ENCODE measurements at places on chromosomes 6 and 20.

GRCh38 chr6:14310960-14311359 lies 193.4 kb downstream of the CD83 start:
- no peak overlapping the region for H3K4me3 ChIP-seq
- DNase-seq, result no peak
- H3K36me3 ChIP-seq, result no peaks in the 10 kb centered on the region

GRCh38 chr6:157861184-157861583 lies 38.1 kb downstream of the SNX9 start:
- H3K27ac ChIP-seq, result no peak overlapping the region
- H3K27me3 ChIP-seq, result no peaks in the 10 kb centered on the region
- no peak overlapping the region for H3K4me3 ChIP-seq
- H3K36me3 ChIP-seq, result no peaks in the 10 kb centered on the region
- H3K4me1 ChIP-seq, result peaks cover 43% of the 10 kb centered on the region

- H3K4me1 ChIP-seq, result peaks cover 5% of the 10 kb centered on the region
- H3K27me3 ChIP-seq, result no peaks in the 10 kb centered on the region
- no peak overlapping the region for H3K4me3 ChIP-seq
- H3K36me3 ChIP-seq, result no peaks in the 10 kb centered on the region
These were observed 250.3 kb upstream of the PLN start for GRCh38 chr6:118297821-118298220.

GRCh38 chr6:63685446-63686379 lies 50.1 kb downstream of the PHF3 start:
- no peaks in the 10 kb centered on the region for H3K4me1 ChIP-seq
- peaks cover 20% of the 10 kb centered on the region for H3K36me3 ChIP-seq
- DNase-seq, result no peak
- H3K27ac ChIP-seq, result no peak overlapping the region

- no peaks in the 10 kb centered on the region for H3K36me3 ChIP-seq
- no peaks in the 10 kb centered on the region for H3K4me1 ChIP-seq
- peak; percentile 1 for DNase-seq
- no peaks in the 10 kb centered on the region for H3K27me3 ChIP-seq
These were observed 75.5 kb downstream of the HMGN3 start for GRCh38 chr6:79158856-79159516.

GRCh38 chr6:118663993-118664985 lies 12.9 kb upstream of the CEP85L start:
- peaks cover 26% of the 10 kb centered on the region for H3K4me1 ChIP-seq
- H3K27me3 ChIP-seq, result no peaks in the 10 kb centered on the region
- no peak overlapping the region for H3K27ac ChIP-seq
- peak overlapping the region; percentile 67 for H3K4me3 ChIP-seq

DNA sequence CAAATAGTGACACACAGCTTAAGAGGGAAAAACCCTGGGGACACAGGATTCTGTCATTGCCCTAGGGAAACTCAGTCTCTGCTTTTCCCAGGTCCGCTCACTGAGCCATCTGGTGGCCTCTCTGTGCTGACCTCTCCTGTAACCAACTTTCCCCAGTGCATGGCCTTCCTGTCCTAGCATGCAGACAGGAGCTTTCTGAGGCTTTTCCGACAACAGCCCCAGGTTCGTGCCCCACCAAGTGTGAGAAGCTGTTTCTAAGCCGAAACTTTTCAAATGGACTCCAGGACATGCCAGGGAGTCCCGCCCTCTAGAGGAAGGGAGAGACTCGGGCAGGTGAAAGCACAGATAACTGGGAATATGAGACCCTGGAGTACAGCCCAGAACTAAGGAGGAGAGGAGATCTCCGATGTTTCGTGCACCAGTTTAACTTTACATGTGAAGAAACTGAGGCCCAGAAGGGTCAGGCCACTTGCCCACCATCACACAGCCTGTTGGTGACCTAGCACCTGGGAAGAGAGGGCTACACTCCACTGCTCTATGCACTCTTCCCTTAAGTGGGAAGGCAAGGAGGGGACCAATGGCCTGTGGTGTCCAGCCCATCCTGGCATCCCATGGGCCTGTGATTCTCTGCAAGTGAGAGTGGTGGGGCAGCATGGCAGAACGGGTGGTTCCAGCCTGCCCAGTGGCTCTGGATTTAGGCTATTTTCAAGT lies 46.2 kb downstream of the RPP40 start:
- no peak overlapping the region for H3K27ac ChIP-seq
- peak; percentile 44 for DNase-seq
- H3K27me3 ChIP-seq, result no peaks in the 10 kb centered on the region
- H3K4me3 ChIP-seq, result no peak overlapping the region

- H3K36me3 ChIP-seq, result no peaks in the 10 kb centered on the region
- H3K27ac ChIP-seq, result no peak within 1 kb of the TSS
- H3K27me3 ChIP-seq, result no peaks in the 10 kb centered on the region
- H3K4me1 ChIP-seq, result no peaks in the 10 kb centered on the region
- no peak within 1 kb of the TSS for H3K4me3 ChIP-seq
- no peak for DNase-seq
These were observed at the start of gene DACT2 for GRCh38 chr6:168319279-168320111. Gene DACT2 (minus strand): TSS chr6:168319777. CDS start chr6:168319633, 144 bp downstream.

- H3K27ac ChIP-seq, result no peak overlapping the region
- H3K36me3 ChIP-seq, result no peaks in the 10 kb centered on the region
These were observed 51.9 kb upstream of the MCUR1 start for GRCh38 chr6:13866301-13866700.

- H3K36me3 ChIP-seq, result no peaks in the 10 kb centered on the region
- peaks cover 51% of the 10 kb centered on the region for H3K4me1 ChIP-seq
- H3K4me3 ChIP-seq, result no peak overlapping the region
- no peak for DNase-seq
These were observed 83.1 kb downstream of the MRPL14 start for GRCh38 chr6:44044154-44044539.

GRCh38 chr20:44435630-44436335 lies 39.9 kb upstream of the TTPAL start:
- H3K27me3 ChIP-seq, result peaks cover 19% of the 10 kb centered on the region
- no peaks in the 10 kb centered on the region for H3K36me3 ChIP-seq
- no peak for DNase-seq

GRCh38 chr6:428047-428603 lies 36.6 kb downstream of the IRF4 start:
- H3K27me3 ChIP-seq, result peaks cover 48% of the 10 kb centered on the region
- peaks cover 4% of the 10 kb centered on the region for H3K4me1 ChIP-seq
- no peak for DNase-seq
- no peak overlapping the region for H3K4me3 ChIP-seq

GRCh38 chr6:127641905-127642304 lies 64.9 kb downstream of the C6orf58 start:
- H3K4me1 ChIP-seq, result no peaks in the 10 kb centered on the region
- no peak overlapping the region for H3K27ac ChIP-seq
- H3K36me3 ChIP-seq, result no peaks in the 10 kb centered on the region
- peaks cover 8% of the 10 kb centered on the region for H3K27me3 ChIP-seq
- H3K4me3 ChIP-seq, result no peak overlapping the region

- no peaks in the 10 kb centered on the region for H3K36me3 ChIP-seq
- H3K27me3 ChIP-seq, result no peaks in the 10 kb centered on the region
- peaks cover 23% of the 10 kb centered on the region for H3K4me1 ChIP-seq
- DNase-seq, result no peak
- H3K27ac ChIP-seq, result no peak overlapping the region
These were observed 63.7 kb upstream of the PTPN1 start for GRCh38 chr20:50446351-50447101.

DNA sequence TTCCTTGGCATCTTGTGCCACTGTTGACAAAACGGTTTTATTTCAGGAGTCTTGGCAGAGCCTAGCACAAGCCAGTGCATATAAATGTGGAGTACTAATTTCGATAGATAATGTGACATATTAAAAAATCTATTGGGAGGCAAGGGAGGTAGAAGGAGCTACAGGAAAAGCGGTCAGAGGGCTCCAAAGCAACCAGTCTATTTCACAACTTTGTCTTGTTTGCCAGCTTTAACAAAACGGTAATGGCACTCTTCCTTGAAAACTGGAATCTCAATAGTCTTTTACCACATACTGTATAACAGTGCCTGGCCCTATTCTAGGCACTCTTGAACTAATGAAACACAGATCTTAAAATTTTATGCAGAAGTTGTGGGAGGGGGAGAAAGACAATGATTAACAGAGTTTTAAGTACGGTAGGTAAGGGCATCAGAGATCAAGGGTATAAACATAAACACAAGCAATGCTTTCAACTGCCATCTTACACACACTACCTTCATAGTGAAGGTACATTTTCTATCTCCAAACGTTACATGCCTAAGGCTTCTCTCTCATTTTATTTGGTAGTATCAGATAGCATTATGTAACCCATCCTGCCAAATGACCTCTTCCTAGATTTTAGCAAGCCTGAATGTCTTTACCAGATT lies 33.5 kb upstream of the SYNCRIP start:
- H3K27ac ChIP-seq, result peak overlapping the region; percentile 80
- peak overlapping the region; percentile 81 for H3K4me3 ChIP-seq
- peak; percentile 57 for DNase-seq
- H3K36me3 ChIP-seq, result peaks cover 42% of the 10 kb centered on the region
- no peaks in the 10 kb centered on the region for H3K27me3 ChIP-seq

DNA sequence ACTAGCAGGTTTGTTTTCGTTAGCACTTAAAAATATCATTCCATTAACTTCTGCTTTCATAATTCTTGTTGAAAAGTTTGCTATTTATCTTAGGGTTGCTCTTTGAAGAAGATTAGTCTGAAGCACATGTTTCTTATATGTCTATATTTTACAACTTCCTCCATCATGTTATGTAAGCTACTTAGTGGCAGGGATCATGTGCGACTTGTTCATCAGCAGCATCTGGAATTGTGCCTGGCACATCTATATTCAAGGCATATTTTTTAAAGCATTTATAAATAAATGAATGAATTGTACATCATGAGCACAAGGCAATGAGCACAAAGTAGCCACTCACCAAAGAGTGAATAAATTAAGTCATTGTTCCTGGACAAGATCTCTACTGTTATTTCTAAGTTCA lies 187.2 kb upstream of the COL21A1 start:
- no peak overlapping the region for H3K27ac ChIP-seq
- no peaks in the 10 kb centered on the region for H3K27me3 ChIP-seq
- H3K36me3 ChIP-seq, result no peaks in the 10 kb centered on the region
- H3K4me1 ChIP-seq, result no peaks in the 10 kb centered on the region

DNA sequence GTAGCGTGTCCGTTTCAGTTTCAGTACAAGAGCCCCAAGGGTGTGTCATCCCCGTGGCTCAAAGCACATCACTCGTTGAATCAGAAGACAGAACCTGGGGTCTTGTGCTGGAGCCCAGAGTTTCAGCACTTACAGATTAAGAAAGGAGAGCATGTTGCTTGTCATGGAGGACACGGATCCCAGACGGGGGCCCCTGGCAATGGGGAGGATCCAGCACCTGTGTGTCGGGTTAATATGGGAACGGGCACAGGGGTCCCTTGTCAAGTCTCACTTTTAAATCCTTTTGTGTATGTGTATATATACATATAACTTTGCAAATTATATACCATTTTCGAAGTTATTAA lies 23.4 kb downstream of the THBS2 start:
- DNase-seq, result no peak
- no peak overlapping the region for H3K27ac ChIP-seq
- no peaks in the 10 kb centered on the region for H3K27me3 ChIP-seq

DNA sequence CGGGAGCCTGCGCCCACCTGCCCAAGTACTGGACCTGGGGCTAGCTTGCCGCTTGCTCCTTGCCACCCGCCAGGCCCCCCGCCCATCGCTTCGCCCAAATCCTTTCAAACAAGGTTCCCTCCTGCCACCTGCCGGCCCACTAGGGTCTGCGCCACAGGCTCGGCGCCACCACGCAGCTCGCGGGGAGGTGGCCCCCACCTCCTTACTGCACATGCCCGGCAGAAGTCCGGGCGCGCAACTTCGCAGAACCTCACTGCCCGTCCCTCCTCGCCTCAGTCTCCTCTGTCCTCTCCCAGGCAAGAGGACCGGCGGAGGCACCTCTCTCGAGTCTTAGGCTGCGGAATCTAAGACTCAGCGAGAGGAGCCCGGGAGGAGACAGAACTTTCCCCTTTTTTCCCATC lies 11.2 kb downstream of the GNAS-AS1 start:
- H3K27ac ChIP-seq, result no peak overlapping the region
- DNase-seq, result peak; percentile 52
- H3K4me1 ChIP-seq, result no peaks in the 10 kb centered on the region
